ENCODE measurements at places on chromosomes 5 and 9. TPM values are rescaled to one million over a fixed set of nuclear protein-coding genes. Genes with fewer than 3 reads are reported as not detected.

Gene PDE6A
- 0.11 TPM for total RNA-seq

Gene LCN1
- total RNA-seq, result not detected

Gene GRM6
- total RNA-seq, result not detected

Gene PCDHB15
- 0.39 TPM for total RNA-seq

Gene WDR31
- 1.7 TPM for total RNA-seq

Gene PLPP1
- total RNA-seq, result 21.6 TPM

Gene EDIL3
- 1.6 TPM for total RNA-seq

Gene DRD1
- not detected for total RNA-seq

Gene PAPPA
- 79.6 TPM for total RNA-seq

Gene FGF10
- total RNA-seq, result not detected

Gene PCDHA9
- under 0.01 TPM for total RNA-seq

Gene CBY3
- total RNA-seq, result not detected

Gene LECT2
- not detected for total RNA-seq

Gene SCGB3A2
- total RNA-seq, result not detected

Gene MELK
- 7.1 TPM for total RNA-seq

Gene MOB3B
- 27.4 TPM for total RNA-seq

Gene IL5
- not detected for total RNA-seq

Gene PRDM9
- total RNA-seq, result not detected

Gene MCC
- total RNA-seq, result 6.0 TPM

Gene KIAA0825
- 5.9 TPM for total RNA-seq

Gene DAB2
- 21.1 TPM for total RNA-seq

Gene SLIT3
- 3.9 TPM for total RNA-seq

Gene IFNB1
- total RNA-seq, result not detected

Gene PDZD2
- under 0.01 TPM for total RNA-seq

Gene PLAA
- 26.7 TPM for total RNA-seq

Gene TAF11L14
- total RNA-seq, result not detected

Gene C9
- not detected for total RNA-seq

Gene FAXDC2
- 8.7 TPM for total RNA-seq

Gene MYOT
- not detected for total RNA-seq

Gene PCDHB16
- 0.11 TPM for total RNA-seq

Gene PCA3
- 0.39 TPM for total RNA-seq

Gene CIZ1
- 61.1 TPM for total RNA-seq

Gene FOXD4L5
- not detected for total RNA-seq

Gene GARIN3
- not detected for total RNA-seq

Gene RNF183
- total RNA-seq, result not detected

Gene EIF4E1B
- total RNA-seq, result not detected

Gene ADAMTS2
- total RNA-seq, result 43.3 TPM

Gene FCN2
- total RNA-seq, result not detected

Gene CDK5RAP2
- total RNA-seq, result 43.5 TPM

Gene TRPM6
- not detected for total RNA-seq

Gene KCTD16
- 0.65 TPM for total RNA-seq

Gene ERBIN
- total RNA-seq, result 83.9 TPM

Gene SHOC1
- total RNA-seq, result not detected

Gene SNCAIP
- 0.11 TPM for total RNA-seq

Gene ADAMTS13
- 2.0 TPM for total RNA-seq

Gene LHX3
- total RNA-seq, result not detected

Gene FBN2
- total RNA-seq, result 194 TPM

Gene CDC20B
- total RNA-seq, result not detected

Gene CRHBP
- not detected for total RNA-seq

Gene EIF4EBP3
- total RNA-seq, result 0.87 TPM

Gene RASEF
- 0.33 TPM for total RNA-seq

Gene FAM221B
- total RNA-seq, result not detected
